ENCODE measurements at places on chromosomes 16 and 17.

DNA sequence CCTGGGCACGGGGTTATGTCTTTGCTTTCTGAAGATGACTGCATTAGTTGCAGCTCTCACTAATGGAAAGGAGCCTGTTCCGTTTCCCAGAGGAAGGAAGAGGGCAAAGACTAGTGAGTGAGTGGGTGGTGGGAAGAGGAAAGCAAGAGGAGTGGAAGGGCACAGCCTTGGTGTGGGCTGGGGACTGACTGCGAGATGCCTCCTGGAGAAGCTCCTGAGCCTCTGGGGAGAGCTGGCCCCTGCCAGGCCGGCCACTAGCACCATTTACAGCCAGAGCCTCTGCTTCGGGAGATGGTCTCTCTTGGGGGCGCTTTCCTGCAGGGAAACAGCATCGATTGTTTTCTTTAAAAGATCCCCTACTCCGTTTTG lies 825 bp upstream of the RHBDL3 start:
- no peak for DNase-seq

- no peak for DNase-seq
These were observed 215.8 kb downstream of the TANC2 start for GRCh38 chr17:63181856-63182255.

- peak; percentile 27 for DNase-seq
These were observed 2.5 kb upstream of the CDYL2 start for GRCh38 chr16:80806927-80807340.

GRCh38 chr17:82345151-82345976 lies 11.8 kb upstream of the SECTM1 start:
- DNase-seq: no peak

DNA sequence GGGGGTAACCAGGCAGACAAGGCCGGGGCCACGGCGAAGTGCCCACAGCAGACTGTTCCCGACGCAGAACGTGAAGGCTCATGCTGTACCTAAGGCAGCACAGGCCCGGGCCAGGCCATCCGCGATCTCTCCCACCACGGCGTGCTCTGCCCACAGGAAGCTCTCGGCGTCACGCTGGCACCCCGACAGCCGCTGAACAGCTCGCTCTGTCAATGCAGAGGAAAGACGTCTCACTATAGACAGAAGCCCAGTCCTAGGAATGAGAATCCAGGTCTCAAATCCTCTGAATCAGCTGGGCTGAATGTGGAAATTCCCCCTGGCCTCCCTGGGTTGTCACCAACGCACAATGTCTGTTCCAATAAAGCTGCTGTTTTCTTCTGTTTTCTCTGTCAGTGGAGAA lies 21.4 kb downstream of the SERPINF1 start:
- DNase-seq: no peak

GRCh38 chr16:11169641-11170040 lies 86.4 kb downstream of the SOCS1 start:
- DNase-seq: no peak

DNA sequence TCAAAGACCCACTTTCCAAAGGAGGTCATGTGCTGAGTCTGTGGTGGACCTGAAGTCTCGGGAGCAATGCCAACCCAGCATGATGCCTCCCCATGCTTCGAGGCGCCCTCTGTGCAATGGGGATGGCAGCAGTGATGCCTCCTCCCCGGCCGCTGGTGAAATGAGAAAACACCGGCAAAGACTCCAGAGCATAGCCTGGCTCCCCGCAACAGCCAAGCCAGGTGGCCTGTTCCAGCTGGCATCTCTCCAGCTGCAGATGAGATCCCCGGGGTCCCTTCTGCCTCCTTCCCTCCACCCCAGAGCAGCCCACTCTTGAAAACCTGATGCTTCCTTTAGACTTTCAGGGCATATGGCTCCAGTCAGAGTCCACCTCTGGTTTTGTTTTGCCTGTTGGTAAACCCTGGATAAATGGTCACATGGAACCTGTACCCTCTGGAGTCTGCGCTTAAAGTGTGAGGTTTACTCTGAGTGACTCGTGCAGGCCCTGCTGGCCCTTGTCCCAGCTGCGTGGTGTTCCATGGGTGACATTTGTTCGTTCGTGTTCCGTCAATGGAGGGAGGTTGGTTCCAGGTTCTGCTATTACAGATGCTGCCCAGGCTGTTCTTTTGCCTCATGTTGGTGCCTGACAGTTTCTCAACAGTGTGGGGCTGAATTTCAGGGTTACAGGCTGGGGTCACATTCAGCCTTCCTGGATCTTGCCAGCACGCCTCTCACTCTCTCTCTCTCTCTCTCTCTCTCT lies 181.8 kb upstream of the CIBAR2 start:
- no peak for DNase-seq

GRCh38 chr17:80742581-80743180 lies 198.0 kb downstream of the RPTOR start:
- DNase-seq: no peak

DNA sequence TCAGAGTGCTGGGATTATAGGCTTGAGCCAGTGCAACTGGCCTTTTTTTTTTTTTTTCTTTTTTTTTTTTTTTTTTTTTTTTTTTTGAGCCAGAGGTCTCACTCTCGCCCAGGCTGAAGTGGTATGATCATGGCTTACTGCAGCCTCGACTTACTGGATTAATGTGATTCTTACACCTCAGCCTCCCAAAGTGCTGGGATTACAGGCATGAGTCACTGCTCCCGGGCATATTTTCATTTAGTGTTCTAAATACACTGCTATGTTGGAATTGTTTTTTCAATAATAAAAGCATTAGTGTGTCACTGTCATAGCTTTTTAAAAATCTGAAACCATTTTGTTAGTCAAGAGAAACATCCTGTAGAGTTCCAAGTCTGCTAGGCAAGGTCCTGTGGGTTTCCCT lies 40.3 kb downstream of the NDE1 start:
- no peak for DNase-seq

- peak; percentile 70 for DNase-seq
These were observed at the start of the genes CCDC78 and HAGHL for GRCh38 chr16:726438-727290. Gene CCDC78 (minus strand): TSS chr16:726443. CDS start chr16:726367, 76 bp downstream. Gene HAGHL (plus strand): TSS chr16:727106. CDS start chr16:727510, 404 bp downstream.

- DNase-seq: no peak
These were observed 45.6 kb downstream of the RMI2 start for GRCh38 chr16:11390573-11391495.

DNA sequence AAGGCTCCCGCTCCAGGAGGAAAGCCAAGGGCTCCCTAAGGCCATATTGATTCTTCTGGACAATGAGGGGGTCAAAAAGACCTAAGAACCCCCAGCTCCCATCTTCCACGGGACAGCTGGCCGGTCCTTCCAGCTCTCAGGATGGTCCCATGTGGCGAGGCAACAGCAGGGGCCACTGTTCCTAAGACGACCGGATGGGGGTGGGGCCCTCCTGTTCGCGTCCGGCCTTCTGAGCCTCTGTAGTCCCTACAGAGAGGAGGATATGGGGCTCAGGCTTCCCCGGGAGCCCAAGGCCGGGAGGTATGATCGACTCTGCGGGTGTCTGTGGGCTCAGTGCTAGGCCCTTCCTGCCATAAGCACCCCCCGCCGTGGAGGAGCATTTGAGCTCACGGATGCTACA lies 6.0 kb upstream of the DCXR start:
- DNase-seq: no peak

DNA sequence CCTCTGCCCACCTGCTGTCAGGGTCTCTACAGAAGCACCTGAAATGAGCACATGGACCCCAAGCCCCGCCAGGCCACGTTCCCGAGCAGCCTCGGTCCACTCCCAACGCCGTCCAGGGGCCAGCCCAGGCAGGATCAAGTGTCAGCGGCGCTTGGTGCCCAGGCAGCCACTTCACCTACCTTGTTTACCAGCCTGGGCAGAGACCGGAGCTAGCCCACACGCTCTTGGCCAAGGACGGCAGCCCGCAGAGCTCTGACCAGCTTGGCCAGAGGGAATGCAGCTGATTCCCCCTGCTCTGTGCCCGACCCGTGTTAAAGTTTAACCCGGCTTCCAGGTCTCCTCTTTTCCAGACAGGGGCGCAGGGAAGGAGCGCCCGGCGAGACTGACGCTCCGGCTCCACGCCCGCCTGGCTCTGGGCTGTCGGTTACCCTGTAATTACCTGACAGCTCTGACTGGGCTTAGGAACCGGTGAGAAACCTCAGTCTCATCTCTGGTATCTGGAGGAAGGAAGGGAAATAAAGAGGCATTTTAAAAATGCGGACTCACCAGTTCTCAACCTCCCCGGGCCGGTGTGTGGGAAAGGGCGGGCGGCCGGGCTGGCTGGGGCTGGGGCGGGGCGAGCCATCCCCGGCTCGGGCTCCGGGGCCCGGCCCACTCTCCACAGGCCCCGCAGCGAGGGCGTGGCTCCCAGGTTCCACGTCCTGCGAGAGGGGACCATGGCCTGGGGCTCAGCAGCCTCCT lies 4.6 kb downstream of the KIFC3 start:
- DNase-seq: no peak

- DNase-seq: peak; percentile 56
These were observed 9.9 kb downstream of the CMTM2 start for GRCh38 chr16:66588981-66589713.

- no peak for DNase-seq
These were observed 321.9 kb upstream of the PMFBP1 start for GRCh38 chr16:72493716-72494415.

DNA sequence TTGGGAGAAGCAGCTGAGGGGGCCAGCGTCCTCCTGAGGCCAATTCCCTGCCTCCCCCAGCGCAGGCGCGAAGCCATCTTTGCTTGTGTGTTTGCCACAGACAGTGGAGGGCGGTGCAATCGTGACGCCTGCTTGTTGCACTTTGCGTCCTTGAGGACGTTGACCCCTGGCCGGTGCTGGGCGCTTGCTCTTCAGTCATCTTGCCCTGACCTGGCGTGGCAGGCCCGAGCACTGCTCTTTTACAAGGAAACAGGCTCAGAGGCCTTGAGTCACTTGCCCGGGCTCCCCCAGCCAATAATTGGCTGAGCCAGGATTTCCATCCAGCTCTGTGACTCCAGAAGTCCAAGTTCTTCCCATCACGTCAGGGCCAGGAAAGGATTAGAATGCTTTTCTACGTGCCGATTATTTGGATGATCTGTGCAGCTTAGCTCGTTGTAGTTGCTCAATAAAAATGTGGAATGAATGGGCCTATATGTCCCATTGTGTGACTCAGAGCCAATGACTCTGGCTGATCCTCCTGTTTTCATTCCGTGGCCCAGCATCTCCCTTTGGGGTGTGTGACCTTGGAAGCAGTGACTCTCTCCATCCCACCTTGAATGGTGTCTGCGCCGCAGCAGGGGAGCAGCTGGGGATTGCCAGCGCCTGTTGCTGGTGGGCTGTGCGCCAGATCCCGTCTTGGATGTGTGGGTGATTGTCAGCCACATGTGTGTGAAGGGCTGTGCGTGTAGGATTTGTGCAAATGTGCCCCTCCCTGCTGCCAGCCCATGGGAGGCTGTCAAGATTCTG lies 214.1 kb downstream of the SEC14L1 start:
- no peak for DNase-seq

DNA sequence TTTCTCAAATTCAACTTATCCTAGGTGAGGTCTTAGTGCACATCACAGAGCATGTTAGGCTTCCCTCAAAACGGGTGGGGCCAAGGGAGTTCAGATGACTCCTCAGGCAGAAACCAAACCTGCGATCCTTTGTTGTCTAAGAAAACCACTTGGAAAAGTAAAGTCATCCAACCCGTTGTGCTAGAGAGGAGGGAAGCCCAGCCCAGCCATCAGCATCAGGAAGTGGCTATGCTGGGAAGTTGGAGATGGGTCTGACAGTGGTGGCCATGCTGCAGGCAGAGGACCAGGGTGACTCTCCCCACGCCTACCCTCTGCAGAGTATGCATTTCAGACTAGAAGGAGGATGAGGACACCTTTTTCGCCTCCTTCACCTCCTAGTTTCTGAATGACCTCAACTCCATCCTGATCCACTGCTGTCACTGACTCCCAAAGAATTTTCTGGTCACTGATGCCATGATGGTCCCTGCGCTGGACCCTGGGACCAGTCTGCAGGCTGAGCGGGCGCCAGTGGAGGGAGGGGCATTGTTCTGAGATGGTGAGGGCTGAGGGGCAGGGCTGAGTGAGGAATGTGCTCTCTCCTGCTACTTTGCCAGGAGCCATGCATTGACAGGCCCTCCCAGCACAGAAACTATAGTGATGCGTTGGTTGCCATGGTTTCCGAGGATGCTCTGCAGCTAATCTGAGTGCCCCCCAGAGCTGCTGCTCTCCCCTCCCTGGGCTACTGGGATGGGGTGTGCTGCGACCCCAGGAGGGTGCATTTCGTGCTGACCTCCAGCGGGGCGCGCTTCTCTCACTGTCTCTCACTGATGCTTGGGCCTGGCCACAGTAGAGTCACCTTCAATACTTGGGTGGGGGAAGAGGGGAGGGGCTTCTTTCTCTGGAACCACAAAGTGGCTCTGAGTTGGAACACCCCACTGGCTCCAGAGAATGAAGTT lies 20.4 kb downstream of the ALOX12B start:
- DNase-seq: no peak

- DNase-seq: no peak
These were observed 40.4 kb downstream of the LAT start for GRCh38 chr16:29025218-29025617.

GRCh38 chr16:17691899-17692176 lies 221.1 kb upstream of the XYLT1 start:
- no peak for DNase-seq

DNA sequence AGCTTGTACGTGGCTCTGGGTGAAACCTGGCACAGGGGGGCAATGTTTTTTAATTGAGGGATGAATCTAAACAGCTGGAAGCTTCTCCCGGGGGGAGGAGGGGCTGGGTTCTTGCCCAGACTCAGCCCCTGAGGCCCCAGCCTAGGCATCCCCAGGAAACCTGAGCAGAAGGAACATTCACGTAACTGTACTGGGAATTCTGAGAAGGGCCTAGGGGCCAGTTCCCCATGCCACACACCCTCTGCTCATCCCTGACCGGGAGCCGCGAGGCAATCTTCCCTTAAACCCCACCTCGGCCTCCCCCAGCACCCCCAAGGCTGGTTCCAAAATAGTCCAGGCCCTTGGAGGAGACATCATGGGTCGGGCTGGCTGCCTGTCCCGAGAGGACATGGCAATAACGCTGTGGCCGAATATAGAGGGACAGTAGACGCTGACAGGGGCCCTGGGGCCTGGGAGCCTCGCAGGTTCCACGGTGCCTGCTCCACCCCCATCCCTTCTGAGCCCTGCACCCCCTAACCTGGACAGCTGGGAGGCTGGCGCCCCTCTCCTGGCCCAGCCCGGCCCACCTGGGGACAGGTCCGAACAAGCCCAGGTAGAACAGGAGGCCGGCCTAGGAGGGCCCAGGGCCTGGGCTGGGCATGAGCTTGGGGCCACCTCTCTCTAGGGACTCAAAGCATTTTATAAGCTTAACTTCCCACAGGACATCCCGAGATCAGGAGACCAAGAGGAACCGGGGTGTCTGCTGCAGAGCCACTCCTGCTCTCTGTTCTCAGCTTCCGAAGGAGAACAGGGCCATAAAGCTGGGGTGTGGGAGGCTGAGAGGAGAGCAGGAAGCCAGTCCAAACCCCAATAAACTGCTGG lies 83.2 kb upstream of the TOB1 start:
- no peak for DNase-seq

- no peak for DNase-seq
These were observed 3.6 kb upstream of the ALOX12B start for GRCh38 chr17:8091033-8091687.

- no peak for DNase-seq
These were observed 166.7 kb downstream of the IRF8 start for GRCh38 chr16:86065711-86066110.

DNA sequence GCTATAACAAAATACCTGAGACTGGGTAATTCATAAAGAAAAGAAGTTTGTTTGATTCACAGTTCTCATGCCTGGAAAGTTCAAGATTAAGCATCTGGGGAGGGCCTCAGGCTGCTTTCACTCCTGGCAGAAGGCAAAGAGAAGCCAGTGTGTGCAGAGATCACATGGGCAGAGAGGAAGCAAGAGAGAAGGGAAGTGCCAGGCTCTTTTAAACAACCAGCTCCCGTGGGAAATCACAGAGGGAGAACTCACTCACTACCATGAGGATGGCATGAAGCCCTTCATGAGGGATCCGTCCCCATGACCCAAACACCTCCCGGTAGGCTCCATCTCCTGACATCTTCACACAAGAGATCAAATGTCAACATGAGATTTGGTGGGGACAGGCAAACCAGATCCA lies 501.6 kb downstream of the MAF start:
- no peak for DNase-seq

All from stimulated activated CD4-positive, alpha-beta T cell treated with anti-CD3 and anti-CD28 coated beads, TNF-alpha, amount 100 ng/mL, for 24 hours (primary cell).